ENCODE measurements at places on chromosomes 5 and 9.

DNA sequence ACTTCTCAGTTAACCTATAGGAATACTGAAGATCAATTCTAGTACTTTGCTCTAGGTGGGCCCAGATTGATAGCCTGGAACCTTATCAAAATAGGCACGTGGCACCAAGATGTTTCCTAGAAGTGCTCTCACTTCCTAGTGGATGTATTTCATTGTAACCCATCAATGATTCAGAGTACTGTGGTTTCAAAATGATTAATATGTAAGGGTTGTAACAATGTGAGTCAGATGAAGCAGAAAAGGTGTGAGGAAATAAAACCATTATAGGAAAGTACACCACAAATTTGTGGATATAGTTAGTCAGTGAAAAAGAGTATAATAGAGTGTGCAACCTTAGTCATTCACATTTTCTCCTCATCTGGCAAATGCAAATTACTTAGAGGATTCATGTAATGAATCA, 177.3 kb upstream of the FST start:
- no peak for DNase-seq

DNA sequence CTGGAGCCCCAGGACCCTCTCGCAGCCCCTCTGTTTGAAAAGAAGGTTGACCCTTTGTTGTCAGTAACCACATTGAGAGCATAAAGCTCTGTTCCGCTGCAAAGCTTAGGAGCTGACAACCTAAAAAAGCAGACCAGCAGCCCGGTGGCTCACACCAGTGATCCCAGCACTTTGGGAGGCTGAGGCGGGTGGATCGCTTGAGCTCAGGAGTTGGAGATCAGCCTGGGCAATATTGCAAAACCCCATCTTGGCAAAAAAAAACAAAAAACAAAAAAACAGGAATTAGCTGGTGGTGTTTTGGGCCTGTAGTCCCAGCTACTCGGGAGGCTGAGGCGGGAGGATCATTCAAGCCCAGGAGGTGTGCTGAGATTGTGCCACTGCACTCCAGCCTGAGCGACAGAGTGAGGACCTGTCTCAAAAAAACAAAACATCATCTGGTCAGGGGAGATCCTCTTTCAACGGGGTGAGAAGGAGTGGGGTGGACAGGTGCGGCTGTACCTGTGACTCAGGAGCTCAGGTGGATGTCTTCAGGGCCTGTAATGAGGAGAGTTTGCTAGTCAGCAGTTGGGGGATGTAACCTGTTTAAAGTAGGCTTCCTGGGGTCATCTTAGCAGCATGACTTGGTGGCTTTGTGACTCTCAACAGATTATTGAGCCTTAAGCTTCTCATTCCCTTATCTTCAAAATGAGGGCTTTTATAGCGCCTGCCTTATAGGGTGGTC, 694 bp upstream of the REEP2 start:
- DNase-seq, result no peak

DNA sequence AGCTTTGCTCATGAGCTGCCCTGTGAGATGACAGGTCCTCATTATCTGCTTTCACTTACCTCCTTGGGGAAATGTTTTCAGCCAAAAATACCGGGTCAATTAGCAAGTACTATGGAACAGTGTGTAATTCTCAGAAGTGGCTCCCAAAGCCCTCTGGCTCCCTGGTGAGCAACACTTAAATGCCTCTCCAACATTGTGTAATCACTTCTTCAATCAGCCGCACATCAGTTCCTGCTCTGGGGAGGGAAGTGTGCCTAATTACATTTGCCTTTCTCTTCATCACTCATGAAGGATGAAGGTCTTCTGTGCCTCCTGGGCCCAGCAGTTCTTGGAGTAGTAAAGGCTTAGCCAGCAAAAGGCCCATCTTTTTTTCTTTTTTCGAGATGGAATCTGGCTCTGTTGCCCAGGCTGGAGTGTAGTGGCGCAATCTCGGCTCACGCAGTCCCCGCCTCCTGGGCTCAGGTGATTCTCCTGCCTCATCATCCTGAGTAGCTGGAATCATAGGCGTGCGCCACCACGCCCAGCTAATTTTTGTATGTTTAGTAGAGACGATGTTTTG, 23.1 kb downstream of the NIM1K start:
- no peak for DNase-seq

GRCh38 chr5:131990716-131991115, 20.7 kb downstream of the ACSL6 start:
- DNase-seq, result no peak

DNA sequence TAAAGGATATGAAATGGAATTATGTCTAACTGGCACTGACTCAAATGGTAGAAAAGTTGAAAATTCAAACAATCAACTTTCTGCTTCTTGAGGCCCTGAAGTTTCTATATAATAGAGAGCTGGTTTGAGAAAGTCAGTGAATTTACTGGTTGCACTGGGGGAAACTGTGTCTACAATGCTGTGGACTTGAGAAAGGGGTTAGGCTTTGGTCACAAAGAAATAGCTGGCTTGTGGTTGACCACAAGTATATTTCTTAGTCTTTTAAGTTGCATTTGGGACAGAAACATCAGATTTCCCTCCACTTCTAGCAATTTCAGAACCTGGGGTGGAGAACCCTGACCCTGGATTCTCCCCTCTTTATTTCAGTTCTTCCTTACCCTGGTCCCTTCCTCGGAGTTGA, 192.6 kb upstream of the ACTBL2 start:
- DNase-seq, result no peak

Measured in germinal center (tissue), 1 donor.